Stimulated activated CD4-positive, alpha-beta T cell treated with anti-CD3 and anti-CD28 coated beads, Interleukin-15, amount 100 ng/mL, for 1 hour (primary cell): ENCODE measurements at places on chromosomes 1 and 21.

DNA sequence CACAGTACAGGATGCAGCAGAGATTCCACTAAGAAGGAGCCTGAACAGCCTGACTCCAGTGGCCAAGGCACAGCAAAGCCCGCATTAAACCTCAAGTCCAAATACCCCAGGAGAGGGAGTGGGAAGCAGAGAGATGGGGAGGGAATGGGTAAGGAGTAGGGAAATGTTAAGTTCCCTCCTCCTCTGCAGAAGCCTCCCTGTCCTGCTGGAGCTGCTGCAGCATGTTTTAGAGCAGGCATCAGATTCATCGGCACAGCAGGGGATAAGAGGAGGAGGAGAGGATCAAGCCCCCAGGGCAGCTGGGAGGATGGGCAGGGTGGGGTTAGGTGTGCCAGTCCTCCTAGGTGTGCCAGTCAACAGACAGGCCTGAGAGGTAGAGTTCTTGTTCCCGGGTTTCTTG is 709.7 kb downstream of the PTPRU start:
- DNase-seq, result no peak

- DNase-seq, result no peak
These were observed 1.7 kb downstream of the TRPM2 start for GRCh38 chr21:44354775-44355771.

- no peak for DNase-seq
These were observed 151.3 kb upstream of the NEGR1 start for GRCh38 chr1:72433591-72433990.

GRCh38 chr1:243459059-243459458 is 203.2 kb downstream of the SDCCAG8 start:
- no peak for DNase-seq

GRCh38 chr1:236893626-236894545 is 98.8 kb downstream of the MTR start:
- no peak for DNase-seq

GRCh38 chr1:156814571-156815260 is 1.9 kb downstream of the SH2D2A start:
- no peak for DNase-seq

- no peak for DNase-seq
These were observed 26.7 kb upstream of the DUSP10 start for GRCh38 chr1:221768444-221769066.

- no peak for DNase-seq
These were observed 45.7 kb downstream of the NTPCR start for GRCh38 chr1:232996143-232996542.

GRCh38 chr1:171480035-171480434 is 5.3 kb upstream of the PRRC2C start:
- DNase-seq, result no peak

- DNase-seq, result no peak
These were observed 132.9 kb downstream of the SYF2 start for GRCh38 chr1:25099343-25099951.

GRCh38 chr1:181514298-181515290 is 31.3 kb downstream of the CACNA1E start:
- no peak for DNase-seq

- DNase-seq, result no peak
These were observed 557.9 kb upstream of the NCAM2 start for GRCh38 chr21:20440338-20440737.

DNA sequence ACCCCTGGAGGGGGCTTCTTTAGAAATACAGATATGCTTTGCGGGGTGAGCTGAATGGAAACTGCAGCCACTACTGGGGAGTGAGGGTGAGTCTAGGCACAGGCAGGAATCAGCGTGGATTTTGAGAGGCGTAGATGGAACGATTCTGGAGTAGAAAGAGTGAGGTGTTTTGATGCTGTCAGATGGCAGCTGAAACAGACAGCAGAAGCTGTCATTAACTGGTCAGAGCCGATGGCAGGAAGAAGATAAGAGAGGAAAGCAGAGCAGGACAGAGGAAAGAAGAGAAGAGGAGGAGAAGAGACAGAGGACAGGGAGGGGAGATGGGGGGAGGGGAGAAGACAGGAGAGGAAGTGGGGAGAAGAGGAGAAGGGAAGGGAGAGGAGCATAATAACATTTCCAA is 138.5 kb downstream of the LRIG2 start:
- no peak for DNase-seq

DNA sequence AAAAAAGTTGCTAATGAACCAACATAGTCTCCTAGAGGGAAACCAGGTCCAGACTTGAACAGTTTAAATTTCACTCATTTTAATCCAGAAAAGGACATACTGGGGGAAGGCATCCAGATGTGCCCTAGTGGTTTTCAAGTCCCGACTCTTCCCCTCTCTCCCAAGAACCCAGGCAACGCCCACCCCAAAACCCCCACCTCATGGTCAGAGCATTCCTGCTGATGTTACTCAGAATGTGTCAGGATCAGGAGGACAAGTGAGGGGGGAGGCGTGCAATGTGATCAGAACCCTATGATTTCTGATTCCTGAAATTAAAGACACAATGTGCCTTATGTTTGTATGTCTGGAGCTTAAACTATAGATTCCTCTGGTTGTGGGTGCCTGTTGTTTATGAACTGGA is 1.6 kb upstream of the CTSK start:
- DNase-seq, result no peak

DNA sequence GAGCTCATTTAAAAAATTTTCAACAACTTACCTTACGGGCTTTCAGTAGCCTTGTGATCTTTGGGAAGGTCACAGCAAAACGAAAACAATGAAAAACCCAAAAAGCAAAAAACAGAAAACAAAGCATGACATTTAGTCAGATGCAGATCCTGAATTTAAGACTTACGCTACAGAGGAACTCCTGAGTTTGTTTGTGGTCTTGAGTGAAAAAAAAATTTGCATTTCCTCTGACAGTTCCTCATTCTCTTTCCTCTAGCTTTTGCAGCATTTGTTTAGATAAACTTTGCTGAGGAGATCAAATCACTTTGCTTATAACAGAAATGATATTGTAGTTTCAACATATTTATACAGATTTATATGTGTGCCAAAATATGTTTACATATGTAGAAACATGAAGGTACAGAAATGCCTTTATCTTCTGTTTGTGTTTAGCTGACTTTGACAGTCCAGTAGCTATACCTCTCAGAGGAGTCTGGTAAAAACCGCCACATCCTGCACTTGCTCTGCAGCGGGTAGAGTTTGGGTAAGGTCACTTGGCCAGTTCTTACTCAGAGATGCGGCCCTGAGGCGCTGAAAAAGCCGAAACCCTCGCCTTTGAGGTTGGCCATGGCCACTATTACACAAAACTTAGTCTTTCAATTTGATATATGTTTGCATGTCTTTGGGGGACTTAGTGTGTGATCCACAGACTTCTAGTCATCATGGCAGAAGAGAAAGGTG is 142.5 kb downstream of the TNR start:
- DNase-seq, result no peak

DNA sequence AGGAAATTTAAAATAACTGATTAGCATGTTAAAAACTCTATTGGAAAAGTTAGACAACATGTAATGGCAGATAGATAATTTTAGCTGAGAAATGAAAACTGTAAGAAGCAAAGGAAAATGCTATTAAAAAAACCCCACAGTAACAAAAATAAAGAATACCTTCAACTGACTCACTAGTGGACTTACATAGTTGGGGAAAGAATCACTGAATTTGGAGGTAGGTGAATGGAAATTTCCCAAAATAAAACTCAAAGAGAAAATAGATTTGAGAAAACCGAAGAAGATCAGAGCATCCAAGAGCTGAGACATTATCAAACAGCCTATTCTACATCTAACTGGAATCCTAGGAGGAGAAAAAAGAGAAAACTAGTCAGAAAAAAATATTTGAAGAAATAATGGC is 34.7 kb downstream of the PDE4B start:
- no peak for DNase-seq

DNA sequence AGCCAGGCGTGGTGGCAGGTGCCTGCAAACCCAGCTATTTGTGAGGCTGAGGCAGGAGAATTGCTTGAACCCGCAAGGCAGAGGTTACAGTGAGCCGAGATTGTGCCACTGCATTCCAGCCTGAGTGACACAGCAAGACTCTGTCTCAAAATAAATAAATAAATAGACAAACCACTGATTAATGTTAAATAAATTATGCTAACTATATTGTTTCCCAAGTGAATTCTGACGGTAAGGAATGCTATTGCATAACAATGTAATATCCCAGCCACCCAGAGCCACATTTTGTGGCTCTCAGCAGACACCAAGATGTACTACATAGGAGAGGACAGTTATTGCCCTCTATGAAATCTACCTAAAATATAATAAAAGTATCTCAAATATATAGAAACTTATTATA is 55.4 kb downstream of the LPGAT1 start:
- no peak for DNase-seq

GRCh38 chr1:16019644-16020277 is 1.9 kb upstream of the HSPB7 start:
- no peak for DNase-seq

DNA sequence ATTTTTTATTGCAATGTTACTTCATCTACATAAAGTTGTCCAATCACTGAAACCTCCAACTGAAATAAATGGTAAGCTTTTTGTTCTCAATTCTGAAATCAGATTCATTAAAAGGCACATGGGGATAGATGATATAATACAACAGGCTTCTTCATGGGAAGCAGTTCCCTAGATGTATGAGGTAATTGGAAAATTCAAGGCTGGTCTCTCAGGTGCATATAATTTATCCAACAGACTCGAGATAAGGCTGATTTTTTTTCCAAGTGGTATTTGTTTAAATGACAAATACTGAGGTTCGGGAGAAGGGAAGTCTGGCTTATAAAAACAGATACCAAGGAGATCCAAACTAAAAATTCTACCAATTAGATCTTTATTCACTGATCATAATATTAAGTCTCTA is 14.2 kb downstream of the TRIM45 start:
- no peak for DNase-seq

DNA sequence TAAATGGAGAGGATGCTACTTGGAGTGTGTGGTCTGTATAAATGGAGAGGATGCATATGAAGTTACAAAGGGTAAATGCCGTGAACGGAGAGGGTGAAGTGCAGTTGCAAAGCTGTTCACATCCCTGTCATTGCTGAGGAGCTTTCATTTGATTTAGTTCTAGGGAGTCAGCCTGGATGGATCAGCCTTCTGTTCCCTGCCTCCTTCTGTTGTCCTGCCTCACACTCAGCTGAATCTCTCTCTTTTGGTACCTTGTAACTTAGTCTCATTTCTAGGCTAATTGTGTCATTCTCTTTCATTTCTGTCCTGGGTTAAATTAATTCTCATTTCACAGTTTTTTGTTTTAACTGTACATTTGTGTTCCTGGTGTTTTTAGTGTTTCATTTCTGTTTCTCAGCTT is 133.2 kb upstream of the COL6A1 start:
- no peak for DNase-seq

GRCh38 chr1:3939242-3940080 is 39.4 kb upstream of the C1orf174 start:
- DNase-seq, result no peak

DNA sequence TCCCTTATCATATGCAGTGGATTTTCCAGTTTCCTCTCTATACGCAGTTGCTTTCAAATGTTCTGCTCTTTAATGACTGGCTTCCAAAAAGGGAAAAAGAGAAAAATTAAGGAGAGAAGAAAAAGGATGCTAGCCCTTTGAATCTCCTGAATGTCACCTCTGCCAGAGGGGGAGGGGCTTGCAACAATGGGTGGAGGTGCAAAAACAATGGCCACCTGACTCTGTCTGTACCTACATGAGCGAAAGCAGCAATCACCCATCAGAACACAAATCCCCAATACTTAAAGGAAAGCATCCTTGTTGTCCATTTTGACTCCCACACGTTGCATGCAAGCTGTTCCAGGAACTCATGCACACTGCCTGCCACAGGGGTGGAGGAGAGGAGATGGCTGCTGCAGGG is 61.2 kb downstream of the CCDC30 start:
- DNase-seq, result no peak

GRCh38 chr1:94884106-94884505 is 42.8 kb downstream of the CNN3 start:
- DNase-seq, result no peak

- no peak for DNase-seq
These were observed at the start of gene CSF3R for GRCh38 chr1:36482724-36483388. TSS of gene CSF3R (minus strand) at chr1:36482913. CDS start at chr1:36479496, 3,417 bp downstream.

DNA sequence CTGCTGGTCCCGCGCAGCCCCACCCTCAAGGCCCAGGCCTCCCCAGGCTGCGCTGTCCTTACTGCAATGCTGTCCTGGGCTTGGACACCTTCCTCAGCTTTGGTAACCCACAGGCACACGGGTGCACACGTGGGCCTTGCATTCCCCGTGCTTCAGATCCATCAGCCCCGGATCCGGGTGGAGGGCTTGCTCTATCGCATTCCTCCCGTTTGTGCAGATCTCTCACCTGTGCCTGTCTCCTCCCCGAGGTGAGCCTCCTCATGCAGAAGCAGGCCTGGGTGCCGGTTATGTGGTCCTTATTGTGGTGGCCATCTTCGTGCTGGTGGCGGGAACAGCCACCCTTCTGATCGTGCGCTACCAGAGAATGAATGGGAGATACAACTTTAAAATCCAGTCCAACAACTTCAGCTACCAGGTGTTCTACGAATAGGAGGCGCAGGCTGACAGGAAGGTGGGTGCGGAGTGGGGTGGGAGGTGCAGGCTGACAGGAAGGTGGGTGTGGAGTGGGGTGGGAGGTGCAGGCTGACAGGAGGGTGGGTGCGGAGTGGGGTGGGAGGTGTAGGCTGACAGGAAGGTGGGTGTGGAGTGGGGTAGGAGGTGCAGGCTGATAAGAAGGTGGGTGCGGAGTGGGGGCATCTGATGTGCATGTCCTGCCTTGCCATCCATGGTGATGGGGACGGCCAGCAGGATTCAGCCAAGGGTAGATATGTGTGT is 66.2 kb downstream of the UMODL1 start:
- DNase-seq, result no peak

DNA sequence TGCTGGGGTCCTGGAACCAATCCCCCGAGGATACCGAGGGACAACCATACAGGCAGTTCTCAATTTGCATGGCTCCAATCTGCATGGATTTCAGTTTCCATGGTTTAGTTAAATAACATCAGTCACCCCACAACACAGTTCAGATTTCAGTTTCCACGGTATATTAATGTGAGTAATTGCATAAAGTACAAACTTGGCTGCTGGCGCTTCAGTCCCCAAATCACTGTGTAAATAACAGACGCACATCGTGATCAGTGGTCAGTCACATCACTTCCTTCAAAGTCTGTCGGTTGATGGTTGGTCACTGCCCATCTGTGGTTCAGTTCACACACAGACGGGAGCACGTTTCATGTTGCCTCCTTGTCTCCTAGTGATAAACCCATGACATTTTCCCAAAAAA is 66.4 kb upstream of the LPGAT1 start:
- DNase-seq, result no peak
